Upper lobe of right lung (tissue), 1 donor: ENCODE measurements at places on chromosomes 1 and 21. TPM values are rescaled to one million over a fixed set of nuclear protein-coding genes. Genes with fewer than 3 reads are reported as not detected.

UTS2 gene
- not detected for total RNA-seq

RIPPLY3 gene
- not detected for total RNA-seq

DNASE2B gene
- total RNA-seq = 21.7 TPM

LIPI gene
- not detected for total RNA-seq

WDR77 gene
- 20.1 TPM for total RNA-seq

LGR6 gene
- 1.8 TPM for total RNA-seq

LRRC38 gene
- 0.17 TPM for total RNA-seq

RNU5D-1 gene
- total RNA-seq = not detected

SH2D2A gene
- total RNA-seq = 3.8 TPM

KCNK2 gene
- total RNA-seq = 0.26 TPM

SKI gene
- 89.6 TPM for total RNA-seq

GRCh38 chr1:184866991-184867788 lies 107.1 kb downstream of the NIBAN1 start:
- no peak for DNase-seq

DNA sequence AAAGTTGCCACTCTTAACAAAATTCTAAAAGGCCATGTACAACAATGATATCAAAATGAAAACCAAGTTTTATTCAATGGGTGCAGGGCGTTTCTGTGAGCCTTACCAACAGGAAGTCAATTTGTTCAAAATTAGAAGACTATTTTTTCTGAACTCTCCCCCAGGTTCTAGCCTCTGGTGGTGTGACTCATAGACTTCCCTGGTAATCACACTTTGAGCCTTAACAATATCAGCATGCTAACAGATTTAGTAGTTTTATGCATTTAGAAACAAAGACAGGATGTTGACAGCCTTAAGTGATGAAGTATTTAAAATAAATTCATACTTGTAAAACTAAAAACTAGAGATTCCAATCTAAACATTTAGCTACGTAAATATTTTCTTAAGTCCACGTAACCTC lies 88.4 kb downstream of the LRRC8C start:
- no peak for DNase-seq

- DNase-seq = no peak
Measured at GRCh38 chr21:24941316-24942185, 665.7 kb downstream of the MRPL39 start.

DNA sequence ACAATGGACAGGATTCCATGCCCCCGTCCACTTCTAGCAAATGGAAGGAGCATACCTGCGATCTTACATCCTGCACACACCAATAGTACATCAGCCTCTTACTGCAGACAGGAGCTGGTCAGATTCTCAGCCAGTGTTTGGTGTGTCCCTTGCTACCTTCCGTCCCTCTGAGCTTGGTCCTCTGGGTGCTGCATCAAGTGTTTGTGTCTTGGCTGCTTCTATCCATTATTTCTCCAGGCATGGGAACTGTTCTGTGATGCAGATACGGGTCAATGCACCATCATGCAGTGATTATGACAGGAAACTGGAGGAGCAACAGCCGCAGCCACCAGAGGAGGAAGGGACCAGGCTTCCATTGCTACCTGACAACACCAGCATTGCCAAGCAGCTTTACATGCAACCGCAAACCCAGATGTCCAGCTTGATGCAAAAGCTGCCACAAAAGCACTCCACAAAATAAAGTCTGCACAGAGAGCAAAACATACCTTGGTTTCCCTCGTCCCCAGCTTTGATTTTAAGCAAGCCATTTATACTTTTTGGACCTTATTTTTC lies 21.9 kb upstream of the OVAAL start:
- no peak for DNase-seq

DNA sequence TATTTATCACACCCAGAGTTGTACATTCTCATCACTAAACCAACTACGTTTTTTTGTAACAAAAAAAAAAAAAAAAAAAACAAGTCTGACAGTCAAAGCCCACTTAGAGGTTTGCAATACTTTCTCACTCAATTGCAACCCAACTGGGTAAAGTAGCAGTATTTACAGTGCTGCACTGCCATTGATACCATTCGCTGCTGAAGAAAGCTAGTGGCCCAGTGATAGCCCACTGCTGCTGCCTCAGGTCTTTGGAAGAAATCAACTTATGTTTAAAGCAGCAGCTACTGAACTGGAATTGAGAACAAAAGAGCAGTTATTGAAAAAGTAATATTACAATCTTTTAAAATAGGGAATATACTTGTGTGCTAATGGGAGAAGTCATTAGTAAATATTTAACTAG lies 2.7 kb downstream of the HNRNPU start:
- DNase-seq = no peak

DNA sequence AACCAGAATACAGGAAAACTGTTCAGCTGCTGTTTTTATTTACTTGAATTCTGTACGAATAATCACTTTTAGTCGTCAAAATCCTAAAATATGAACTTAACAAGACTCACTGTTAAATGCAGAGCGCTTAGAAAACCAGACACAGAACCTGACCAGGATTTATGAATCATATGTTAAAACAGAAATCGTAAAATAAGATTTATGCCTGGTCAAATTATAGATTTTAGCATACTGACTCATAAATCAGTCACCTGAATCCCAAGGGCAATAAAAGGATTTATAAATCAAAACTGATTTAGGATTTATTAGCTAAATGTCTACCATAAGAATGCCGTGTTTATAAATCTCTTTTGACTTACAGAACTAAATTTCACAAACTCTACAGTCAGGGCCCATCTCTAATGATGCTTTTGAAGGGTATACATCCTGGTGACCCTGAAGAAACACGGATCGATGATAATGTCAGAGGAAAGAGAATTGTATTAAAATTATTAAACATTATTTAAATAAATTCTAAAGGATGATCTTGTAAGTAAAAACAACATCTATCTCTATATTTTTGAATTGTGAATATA lies 28.8 kb downstream of the CYYR1 start:
- no peak for DNase-seq

DNA sequence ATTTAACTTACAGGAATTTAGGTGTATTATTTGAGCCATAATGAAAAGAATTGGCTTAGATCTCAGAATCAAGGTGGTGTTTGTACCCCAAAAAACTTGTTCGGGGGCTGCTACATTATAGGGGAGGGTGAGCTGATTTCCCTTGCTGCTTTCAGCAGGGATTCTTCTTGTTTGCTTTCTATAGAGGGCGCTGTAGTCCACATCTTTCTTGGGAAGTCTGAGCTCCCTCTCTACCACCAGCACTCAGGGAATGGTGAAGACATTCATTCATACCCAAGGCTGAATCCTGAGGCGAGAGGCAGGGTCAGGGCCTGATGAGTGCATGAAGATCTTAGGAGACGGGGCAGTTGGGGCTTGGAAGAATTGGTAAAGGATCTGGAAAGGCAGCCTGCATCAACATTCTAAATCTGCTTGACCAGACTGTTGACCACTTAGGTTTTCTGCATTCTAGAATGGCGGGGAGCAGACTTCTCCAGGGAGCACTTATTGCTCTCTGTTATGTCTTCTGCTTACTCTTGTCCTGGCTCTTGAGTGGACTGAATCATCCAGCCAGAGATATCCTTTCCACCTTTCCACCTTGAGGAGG lies 18.9 kb downstream of the SPATA46 start:
- DNase-seq = no peak

DNA sequence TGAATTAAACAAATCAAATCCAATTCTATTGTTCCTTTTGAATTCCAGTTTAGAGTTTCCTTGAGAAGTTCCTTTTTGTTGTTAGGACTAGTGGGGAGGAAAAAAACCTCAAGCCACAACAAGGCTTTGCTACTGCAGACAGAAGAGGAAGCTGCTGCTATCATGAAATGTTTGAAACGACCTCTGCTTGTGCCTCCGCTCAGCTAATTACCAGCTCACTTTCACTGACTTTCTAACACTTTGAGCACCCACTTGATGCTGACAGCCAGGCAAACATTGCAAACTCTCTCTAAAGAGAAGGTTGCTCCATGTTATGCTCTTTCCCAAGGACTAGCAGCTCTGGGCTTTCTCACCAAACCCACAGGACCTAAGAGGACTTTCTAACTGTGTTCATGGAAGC lies 203.9 kb upstream of the PROX1 start:
- no peak for DNase-seq

DNA sequence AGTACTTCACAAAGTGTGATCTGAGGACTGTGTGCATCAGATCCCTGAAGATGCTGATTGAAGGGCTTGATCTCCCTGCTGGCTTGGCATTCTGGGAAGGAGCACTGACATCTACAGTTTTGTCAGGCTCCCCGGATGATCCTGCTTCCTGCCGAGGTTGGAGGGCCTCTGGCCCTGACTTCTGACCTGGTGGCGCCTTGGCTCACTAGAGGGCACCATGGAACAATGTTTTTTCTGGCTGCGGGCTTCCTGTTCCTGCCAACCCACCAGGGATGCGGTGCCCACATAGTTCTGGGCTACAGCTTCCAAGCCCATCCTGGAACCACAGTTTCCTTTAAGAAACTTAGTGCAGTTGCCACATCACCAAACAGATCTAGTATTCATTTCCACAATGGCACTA lies 38.8 kb upstream of the RASAL2 start:
- peak; percentile 78 for DNase-seq

DNA sequence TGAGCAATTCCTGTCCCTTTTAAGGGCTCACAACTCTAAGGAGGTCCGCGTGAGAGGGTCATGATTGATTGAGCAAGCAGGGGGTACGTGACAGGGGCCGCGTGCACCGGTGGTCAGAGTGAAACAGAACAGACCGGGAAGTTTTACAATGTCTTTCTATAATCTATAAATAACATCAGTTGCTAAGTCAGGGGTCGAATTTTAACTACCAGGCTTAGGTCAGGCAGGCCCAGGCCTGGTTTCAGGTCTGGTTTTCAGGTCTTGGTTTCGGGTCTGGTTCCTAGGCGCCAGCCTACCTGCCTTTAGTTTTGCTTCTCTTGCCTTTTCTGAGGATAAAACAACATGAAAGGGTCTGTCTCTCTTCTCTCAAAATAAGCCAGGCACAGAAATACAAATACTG lies 476.0 kb upstream of the CAMK1G start:
- no peak for DNase-seq

DNA sequence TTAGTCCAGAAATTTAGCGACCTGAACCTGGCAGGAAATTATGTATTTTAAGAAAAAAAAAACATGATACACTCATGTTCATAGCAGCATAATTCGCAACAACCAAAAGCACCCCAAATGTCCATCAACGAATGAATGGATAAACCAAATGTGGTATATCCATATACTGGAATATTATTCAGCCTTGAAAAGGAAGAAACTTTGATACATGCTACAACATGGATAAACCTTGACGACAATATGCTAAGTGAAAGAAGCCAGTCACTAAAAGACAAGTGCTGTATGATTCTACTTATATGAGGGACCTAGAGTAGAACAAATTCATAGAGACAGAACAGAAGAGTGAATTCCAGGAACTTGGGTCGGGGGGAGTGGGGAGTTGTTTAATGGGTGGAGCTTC lies 698 bp upstream of the OLIG1 start:
- DNase-seq = no peak

- no peak for DNase-seq
Measured at GRCh38 chr1:161359291-161359690, 8.4 kb downstream of the CFAP126 start.

- no peak for DNase-seq
Measured at GRCh38 chr1:18948048-18948912, 8.2 kb downstream of the IFFO2 start.

GRCh38 chr1:201941420-201942128 lies 4.8 kb downstream of the LMOD1 start:
- no peak for DNase-seq

DNA sequence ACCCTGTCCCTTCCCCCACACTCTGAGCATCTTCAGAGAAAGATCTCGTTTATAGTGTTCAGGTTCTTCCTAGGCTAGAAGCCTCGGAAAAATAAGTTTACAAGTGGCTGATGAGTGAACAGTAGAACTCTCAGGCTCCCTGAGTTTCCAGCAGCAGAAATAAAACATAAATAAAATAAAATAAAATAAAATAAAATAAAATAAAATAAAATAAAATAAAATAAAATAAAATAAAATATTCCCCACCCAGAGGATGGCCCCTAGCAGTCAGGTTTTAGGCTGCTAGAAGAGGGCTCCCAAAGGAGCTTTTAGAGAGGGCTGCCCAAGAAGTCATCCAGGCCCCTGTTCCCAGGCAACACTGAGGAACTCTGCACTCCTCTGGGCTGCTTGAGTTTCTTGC lies 55.1 kb downstream of the KCNC4 start:
- DNase-seq = no peak

- DNase-seq = no peak
Measured at GRCh38 chr1:206911064-206911663, 10.6 kb downstream of the FCMR start.

DNA sequence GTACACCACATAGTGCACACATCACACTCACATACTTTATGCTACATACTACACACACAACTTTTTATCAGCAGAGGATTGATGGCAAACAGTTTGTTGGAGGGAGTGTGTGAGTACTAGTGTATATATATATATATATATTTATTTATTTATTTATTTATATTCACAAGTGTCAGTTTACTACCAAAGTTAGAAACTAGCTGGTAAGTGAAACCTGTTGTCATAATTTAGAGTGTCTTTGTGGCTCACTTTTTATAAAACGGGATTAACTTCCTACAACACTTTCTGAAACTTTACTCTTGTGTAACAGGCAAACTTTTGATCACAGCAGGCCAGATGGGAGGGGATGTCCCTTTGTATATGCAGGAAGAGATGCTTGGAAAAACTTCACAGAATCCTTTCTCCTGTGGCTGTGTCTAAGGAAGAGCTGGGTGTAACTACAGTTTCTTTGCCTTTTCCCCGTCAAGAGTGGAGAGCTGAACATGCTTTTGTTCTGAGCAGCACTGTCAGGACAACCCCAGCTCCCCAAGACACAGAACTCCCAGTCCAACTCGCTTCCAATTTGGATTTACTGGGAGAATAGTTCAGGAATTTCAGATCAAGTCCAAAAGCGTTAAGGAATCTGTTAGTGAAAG lies 1.9 kb upstream of the SAMD13 start:
- no peak for DNase-seq

DNA sequence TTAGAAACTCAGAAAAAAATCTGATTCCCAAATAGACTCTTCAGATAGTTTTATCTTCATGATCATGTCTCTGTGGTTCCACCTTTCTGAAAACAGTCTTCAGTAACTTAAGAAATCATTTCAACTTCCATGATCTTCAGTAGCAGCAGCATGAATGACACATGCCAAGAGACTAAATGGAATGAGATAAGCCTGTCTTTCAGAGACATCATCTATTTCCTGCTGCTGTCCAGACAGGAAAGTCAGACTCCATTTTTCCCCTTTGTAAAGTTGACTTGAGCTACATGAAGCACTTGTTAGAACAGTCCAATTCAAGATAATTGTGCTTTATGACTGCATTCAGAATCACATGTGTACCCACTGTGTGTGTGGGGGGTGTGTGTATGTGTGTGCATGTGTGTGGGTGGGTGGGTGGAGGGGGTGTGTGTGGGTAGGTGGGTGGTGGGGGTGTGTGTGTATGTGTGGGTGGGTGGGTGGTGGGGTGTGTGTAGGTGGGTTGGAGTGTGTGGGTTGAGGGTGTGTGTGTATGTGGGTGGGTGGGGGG lies 58.8 kb downstream of the CLIC4 start:
- no peak for DNase-seq
